ENCODE measurements at places on chromosomes 5 and 9.

- DNase-seq: no peak
Observed at GRCh38 chr9:71582347-71582746, 186.0 kb downstream of the CEMIP2 start.

GRCh38 chr5:66565878-66566277, 30.3 kb upstream of the MAST4 start:
- DNase-seq: no peak

DNA sequence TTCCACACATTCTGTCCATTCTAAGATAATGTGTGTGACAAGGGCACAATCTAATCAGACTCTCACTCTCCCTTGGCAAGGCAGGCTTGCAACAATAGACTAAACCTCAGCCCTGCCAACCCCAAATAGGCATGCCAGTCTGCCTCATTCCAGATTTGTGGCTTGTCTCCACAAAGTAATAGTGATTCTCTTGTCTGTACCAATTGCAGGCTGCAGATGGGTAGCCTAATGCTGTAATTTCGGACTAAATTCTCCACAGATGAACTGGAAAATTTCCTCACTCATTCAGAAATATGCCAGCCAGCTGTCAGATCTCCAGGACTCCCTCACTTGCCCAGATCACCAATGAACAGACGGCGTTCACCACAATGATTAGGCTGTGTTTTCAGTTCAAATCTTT, 413.6 kb downstream of the ELAVL2 start:
- DNase-seq: no peak

- DNase-seq: no peak
Observed at GRCh38 chr9:82090046-82090445, 101.5 kb downstream of the SPATA31D1 start.

DNA sequence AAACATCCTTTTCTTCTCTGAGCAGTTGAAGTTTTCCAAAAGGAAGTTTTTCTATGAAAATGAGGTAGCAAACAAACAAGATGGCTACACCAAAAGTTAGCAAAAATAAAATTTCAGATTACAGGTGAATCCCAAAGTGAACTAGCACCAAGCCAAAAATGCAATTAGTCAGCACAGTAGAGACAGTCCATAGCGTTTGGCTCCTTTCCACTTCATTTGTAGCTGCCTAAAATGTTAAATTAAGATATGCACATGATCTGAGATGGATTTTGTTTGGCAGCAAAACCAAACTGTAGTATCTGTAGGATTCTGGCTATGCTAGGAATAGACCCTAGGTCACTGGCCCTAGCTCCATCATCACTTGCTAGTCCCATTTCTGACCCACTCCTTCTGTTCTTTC, 45.7 kb upstream of the SHOC1 start:
- DNase-seq: no peak

DNA sequence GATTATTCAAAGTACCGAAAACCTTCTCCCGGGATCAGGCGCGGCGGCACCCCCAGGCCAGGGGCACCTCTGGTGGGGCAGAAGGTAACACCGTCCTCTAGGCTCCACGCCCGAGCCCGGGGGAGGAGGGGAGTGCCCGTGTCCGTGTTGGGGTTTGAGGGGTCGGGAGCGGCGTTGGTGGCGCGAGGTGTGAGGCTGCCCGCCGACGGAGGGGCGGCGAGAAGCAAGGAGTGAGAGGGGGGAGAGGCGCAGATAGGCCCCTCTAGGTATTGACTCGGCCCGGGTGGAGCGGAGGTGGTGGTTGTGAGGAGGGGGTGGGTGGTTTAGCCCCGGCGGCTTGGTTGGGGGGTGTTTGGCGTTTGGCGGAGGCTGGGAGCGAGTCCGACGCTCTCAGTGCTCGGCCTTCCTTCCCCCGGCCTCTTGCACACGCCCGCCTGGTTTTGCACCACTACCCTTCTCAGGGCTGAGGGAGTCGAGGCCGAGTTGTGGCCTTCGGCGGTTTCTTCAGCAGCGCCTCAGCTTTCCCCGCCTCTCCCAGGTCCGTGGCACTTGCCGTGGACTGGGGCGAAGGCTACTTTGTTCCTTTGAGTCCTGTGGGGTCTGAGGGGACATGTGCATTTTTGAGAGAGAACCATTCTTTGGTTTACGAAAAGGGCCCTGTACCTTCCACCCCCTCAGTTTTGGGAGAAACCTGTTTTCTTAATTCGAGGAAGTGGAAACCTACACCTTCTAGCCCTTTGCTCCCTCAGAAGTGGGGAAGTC, 450 bp downstream of the GPBP1 start:
- DNase-seq: no peak

GRCh38 chr5:62328772-62329491, 22.9 kb downstream of the KIF2A start:
- no peak for DNase-seq

- no peak for DNase-seq
Observed at GRCh38 chr9:129390541-129390940, 212.5 kb upstream of the IER5L start.

DNA sequence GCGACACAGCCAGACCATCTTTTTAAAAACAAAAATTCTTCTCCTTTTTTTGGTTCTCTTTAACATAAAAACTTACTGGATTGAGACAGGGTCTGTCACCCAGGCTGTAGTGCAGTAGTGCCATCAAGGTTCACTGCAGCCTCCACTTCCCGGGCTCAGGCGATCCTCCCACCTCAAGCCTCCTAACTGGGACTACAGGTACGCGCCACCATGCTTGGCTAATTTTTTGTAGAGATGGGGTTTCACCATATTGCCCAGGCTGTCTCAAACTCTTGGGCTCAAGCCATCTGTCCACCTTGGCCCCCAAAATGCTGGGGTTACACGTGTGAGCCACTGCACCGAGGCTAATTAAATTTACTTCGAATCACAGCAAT, 13.8 kb downstream of the HNRNPK start:
- no peak for DNase-seq

GRCh38 chr5:171537923-171538537, 118.6 kb downstream of the FGF18 start:
- DNase-seq: no peak

DNA sequence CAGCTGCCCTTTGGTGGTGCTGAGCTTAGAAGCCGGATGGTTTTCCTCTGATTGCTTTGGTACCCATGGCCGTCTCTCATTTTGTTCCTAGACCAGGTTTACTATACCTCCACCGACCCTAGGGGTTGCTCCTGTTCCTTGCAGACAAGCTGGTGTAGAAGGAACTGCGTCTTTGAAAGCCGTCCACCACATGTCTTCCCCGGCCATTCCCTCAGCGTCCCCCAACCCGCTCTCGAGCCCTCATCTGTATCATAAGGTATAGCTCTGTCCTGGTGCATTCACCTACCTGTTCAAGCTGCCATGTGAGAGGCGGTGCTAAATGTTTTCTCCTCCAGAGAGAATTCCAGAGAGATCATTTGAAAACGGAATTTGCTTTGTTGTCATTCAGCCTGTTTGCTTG, 39.5 kb downstream of the TENT4A start:
- DNase-seq: no peak

GRCh38 chr9:21504894-21505293, 22.8 kb upstream of the IFNE start:
- no peak for DNase-seq

GRCh38 chr5:172647352-172648012, 6.4 kb downstream of the NEURL1B start:
- no peak for DNase-seq

DNA sequence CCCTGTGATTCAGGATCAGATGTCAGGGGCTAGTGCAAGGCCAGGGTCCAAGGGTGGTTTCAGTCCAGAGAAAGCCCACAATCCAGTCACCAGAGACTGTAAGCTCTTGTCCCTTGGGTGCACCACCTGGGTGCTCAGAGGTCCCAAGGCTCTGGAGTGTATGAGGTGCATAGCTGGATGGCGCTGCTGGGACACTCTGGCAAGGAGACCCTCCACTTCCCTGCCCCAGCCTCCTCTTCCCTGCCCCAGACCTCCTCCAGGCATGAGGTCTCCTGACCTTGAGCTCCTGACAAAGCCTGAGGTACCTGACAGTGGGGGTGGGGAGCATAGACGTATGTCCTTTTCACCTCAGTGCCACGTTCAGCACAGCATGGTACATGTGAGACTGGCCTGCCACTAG, 7.0 kb downstream of the CSF2 start:
- DNase-seq: no peak

- no peak for DNase-seq
Observed at GRCh38 chr9:35852267-35852815, 17.9 kb downstream of the OR13J1 start.

DNA sequence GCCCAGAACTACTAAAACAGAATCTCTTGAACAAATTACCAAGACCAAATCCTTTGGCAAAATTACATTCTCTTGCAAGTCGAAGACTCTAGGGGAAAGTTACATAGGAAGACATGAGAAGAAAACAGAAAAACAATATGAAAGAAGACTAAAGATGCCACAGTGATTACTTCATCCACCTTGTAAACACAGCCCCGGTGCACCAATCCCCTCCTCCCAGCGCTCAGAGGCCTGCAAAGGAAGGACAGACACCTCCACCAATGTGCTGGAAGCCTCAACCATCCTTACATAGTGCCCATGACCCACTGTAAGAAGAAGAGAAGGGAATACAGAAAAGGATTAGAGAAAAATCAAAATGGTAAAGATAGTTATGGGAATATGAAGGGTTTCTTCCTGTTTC, 218.5 kb downstream of the SPOCK1 start:
- no peak for DNase-seq

DNA sequence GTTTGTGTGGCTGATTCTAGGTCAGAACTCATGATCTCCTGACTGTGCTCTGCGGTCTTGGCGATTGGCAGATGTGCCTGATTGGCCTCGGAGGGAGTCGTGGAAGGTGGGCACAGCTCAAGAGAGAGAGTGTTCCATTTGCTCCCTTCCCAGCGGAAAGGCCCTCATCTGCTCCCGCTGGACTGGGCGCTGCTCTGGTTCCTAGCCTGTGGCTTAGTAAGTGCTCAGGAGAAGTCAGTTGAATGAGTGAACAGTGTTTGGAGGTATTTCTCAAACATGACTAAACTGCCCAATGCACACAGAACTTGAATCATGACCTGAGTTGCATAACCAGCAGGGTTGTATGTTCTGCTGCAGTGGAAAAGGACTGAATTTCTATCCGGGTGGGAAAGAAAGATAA, 120.2 kb upstream of the PITX1 start:
- no peak for DNase-seq

- no peak for DNase-seq
Observed at GRCh38 chr5:128074171-128074570, 9.4 kb upstream of the SLC12A2 start.

DNA sequence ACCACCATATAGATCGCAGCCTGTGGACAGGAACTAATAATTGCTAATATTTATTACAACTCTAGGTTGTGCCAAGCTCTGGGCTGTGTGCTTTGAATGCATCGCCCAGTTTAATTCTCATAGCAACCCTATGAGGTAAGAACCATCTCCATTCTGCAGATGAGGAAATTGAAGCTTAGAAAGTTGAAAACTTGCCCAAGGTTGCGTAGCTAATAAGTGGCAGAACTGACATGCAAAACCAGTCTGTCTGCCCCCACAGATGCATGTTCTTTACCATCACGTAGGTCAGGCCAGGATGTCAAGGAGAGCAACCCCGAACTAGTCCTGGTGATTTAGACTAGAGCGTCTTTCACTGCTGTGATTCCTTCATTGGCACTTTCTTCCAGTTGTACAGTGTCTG, 15.6 kb downstream of the WWC1 start:
- no peak for DNase-seq

GRCh38 chr5:142568283-142568995, 117.5 kb downstream of the FGF1 start:
- no peak for DNase-seq

DNA sequence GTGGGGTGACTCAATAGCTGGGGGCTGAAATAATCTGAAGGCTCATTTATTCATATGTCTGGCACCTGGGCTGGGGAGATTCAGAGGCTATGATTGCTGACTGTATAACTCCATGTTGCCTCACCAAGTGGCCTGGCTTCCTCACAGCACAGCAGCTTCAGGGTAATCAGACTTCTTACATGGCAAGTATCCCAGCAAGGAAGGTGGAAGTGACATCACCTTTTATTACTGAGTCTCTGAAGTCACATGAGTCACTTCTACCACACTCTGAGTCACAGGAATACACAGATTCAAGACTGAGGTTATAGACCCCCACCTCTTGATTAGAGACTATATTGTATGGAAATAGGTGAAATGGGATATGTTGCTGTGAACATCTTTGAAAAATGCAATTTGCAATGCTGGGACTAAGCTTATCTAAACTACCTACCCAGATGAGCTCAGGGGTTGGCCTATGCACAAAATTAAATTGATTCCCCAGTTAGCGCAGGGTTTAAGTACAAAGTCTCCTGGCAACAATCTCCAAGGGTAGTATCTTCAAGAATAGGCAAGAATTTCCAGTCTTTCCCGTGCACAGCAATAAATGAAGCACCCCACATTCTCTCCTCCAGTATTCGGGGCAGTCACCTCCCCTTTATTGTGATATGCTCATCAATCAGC, 553.1 kb downstream of the LRRC70 start:
- DNase-seq: no peak

DNA sequence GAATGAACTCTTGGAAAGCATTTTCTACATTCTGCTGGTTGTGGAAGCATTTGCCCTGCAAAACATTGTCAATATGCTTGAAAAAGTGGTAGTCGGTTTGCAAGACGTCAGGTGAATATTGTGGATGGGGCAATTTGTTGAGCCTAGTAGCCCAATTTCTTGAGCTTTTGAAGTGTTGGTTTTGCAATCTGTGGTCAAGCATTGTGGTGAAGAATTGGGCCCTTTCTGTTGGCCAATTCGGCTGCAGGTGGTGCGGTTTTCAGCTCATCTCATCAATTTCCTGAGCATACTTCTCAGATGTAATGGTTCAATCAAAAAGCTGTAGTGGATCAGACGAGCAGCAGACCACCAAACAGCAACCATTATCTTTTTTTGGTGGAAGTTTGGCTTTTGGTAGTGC, 426.8 kb upstream of the CDH9 start:
- DNase-seq: no peak

DNA sequence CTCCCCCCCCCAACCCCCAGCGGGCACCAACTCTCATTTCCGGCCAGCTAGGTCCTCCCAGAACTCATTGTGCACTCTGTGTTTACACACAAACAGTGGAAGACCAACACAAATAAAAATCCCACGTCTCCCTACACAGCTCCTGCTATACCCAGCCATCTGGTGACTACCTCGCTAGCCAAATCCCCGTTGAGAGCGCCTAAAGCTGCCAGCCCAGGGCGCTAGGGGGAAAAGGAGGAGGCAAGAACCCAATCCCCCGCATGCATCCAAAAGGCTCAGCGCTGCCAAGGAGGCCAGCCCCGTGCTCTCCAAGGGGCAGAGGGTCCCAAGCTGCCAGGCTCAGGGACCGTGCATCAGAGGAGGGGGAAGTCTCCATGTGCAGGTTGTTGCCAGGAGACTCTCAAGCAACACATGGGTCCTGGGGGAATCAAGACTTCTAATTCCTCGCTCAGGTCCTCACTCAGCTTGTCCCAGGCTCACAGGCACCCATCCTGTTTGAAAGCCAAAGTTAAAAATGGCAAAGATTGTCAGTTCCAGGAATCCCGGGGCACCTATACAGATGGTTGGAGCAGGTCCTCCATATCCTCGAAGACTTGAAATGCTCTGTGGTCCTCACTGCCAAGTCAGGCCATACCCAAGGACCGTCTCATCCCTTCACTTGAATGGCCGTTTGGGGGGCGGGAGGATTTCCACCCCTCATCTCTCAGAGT, 2.7 kb downstream of the ASTN2 start:
- DNase-seq: no peak
